Activated CD8-positive, alpha-beta memory T cell treated with anti-CD3 and anti-CD28 coated beads for 1 hour (primary cell): ENCODE measurements at places on chromosomes 5 and 9.

GRCh38 chr9:124047251-124047672 is 35.7 kb downstream of the LHX2 start:
- no peak for DNase-seq

- DNase-seq, result no peak
These were observed 488.7 kb upstream of the CYLC2 start for GRCh38 chr9:102506406-102506805.

GRCh38 chr5:171482434-171482730 is 62.9 kb downstream of the FGF18 start:
- DNase-seq, result no peak

DNA sequence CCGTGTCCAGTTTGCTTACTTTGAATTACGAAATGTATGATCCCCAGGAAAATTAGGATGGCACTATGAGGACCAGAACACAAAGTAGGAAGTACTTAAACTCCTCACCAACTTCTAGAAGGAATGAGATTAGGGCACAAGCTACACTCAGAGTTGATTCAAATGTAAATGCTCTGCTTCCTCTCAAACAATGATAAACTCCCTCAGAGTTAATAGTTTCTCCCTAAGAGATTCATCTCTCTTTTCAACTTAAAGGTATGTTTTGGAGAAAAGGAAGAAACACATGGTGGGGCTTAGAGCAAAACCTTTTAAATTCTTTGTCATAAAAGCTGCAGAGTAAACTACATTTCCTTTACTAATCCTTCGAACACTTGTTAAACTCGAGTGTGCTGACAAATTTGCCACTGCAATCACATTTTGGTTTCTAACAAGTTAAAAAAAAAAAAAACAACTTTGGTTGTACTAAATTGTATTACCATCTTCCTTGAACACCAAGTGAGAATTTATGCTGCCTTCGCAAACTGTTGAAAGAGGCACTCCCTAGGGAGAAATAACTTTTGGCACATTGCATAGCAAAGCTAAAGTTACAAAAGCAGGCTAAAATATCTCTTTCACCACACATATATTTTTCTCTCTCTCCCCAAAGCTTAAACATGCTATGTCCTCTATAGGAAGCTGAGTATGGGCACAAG is 66.6 kb downstream of the DENND1A start:
- no peak for DNase-seq

DNA sequence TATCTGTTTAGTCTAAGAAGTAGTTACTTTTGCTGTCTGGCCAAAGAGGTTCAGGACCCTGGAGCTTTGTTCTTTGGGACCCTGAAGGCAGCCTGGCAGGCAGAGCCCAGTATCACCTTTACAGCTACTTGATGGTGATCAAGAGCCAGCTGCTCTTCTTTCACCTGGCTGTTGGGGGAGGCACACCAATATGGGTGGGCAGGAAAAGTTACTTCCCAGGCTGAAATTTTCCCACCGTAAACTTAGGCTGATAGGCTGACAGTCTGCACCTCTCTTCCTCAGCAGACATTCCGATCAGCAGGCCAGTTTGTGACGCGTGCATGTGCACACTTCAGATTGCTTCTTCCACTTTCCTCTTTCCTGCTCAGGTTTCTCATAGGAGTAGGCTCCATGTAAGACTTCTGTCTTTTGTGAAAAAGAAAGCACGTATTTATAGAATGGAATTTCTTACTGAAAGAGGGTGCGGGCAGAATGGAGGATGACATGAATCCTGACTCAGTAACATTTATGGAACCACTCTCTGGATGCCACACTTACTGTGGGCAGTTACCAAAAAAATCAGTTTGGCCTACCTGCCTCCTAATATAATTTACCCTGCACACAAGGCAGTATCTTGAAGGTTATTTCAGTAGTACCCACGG is 223.9 kb upstream of the DMRT1 start:
- no peak for DNase-seq
